ENCODE measurements at places on chromosomes 1 and 21. TPM values are rescaled to one million over a fixed set of nuclear protein-coding genes. Genes with fewer than 3 reads are reported as not detected.

Gene TBX19
- total RNA-seq, result 0.43 TPM

DNA sequence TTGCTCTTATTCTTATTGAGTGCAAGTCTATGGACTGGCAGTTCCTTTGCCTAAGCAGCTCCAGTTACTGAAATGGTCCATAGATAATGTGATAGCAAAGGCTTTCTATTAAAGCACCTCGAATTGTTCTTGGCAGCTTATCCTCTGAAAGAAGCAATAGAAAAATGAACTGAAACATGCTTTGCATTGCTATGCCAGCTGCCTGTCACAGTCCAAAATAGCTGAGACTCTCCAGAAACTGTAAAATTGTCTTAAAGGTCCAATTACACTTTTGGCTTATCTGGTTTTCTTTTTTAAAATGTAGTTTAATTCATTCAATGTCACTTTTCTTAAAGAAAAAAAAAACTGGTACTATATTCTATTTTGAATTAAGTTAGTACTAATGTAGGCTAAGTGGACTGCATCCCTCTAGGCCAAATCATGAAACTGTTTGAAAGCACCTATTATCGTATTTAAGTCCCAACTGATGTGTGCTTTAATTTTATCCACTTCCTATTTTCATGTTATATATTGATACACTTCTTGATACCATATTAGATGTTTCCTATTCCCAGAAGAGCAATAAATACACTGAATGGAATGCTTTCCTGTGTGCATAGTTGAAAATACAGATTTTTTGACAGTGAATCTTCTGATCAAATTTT, 208.0 kb upstream of the DEPDC1 start:
- DNase-seq, result no peak

DNA sequence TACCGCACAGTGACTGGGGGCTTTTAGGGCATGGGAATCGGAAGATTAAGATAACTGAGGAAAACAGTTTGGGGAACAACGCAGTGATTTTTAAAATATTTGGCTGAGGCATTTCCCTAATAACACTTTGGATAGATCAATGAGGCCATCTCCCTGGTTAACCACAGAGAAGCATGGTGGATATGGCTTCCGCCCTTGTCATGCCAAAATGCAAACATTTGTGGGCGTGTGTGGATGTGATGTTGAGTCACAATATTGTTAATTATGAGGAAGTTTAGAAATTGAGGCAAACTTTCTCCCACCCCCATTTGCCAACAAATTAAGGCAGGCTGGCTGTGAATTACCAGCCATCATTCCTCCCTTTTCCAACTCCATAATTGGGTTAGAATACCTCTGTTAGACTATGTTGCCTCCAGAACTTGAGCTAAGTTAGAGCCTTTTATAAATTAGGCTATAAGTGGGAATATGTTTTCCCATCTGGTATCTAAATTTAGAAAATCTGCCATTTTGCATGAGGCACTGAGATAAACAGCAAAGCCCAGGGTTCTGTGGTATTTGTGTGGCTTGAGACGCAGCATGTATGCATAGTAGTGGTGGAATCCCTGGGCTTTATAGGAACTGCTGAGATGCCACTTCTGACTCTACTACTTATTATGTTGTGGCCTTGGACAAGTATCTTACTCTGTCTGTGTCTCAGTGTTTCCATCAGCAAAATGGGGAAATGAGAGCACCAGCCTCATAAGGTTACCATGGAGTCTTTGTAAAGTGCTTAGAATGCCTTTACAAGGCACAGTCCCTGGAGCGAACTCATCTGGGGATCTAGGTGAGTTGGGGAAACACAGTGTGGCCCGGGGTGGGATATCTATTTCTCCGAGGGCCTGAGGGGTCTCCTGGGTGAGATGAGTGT, 154.6 kb downstream of the C1orf94 start:
- no peak for DNase-seq

- no peak for DNase-seq
These were observed 20.5 kb downstream of the MAPKAPK2 start for GRCh38 chr1:206705191-206705590.
